Activated CD4-positive, alpha-beta T cell treated with anti-CD3 and anti-CD28 coated beads for 48 hours (primary cell): ENCODE measurements at places on chromosomes 2 and 18.
A peak's percentile ranks its signal among the peaks of the same experiment; 100 is the strongest.

DNA sequence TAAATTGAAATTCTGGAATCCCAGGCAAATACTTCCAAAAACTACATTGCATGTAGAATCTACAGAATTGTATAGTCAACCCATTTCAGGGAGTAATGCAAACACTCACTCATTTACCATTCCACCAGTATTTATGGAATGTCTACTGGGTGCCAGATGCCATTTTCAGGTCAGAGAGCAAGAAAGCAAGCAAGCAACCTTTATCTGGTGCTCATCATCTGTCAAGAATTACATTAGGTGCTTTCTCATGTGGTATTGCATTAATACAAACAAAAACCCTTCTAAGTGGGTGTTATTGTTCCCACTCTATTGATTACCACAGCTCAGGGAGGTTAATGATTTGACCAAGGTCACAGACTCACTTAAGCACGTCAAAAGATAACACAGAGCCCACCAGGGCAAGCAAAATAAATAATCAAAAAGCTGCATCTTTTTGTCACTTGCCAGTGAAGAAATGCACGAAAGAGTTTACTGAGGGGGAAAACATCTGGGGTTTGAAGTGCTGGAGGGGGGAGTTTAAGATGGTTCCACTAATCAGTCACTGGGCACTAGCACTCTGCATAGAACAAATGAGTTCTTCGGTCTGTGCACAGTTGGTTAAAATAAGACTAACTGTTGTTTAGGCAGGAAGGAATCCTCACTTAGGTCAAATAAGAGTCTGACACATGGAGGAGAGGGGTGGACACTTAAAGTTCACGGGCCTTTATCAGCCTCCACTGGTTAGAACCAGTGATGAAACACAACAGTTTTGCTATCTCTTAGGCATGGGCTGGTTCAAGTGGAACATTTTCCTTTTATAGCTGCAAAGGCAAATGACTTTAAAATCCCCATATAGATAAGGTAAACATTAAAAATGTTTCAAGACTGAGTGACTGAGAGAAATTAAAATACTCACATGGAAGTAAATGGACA, 208.8 kb downstream of the CDH2 start:
- DNase-seq, result no peak

GRCh38 chr2:70084973-70085710, 2.1 kb upstream of the PCBP1 start:
- DNase-seq, result peak; percentile 71

- DNase-seq, result no peak
Observed at GRCh38 chr2:147636238-147636882, 208.5 kb upstream of the ACVR2A start.

DNA sequence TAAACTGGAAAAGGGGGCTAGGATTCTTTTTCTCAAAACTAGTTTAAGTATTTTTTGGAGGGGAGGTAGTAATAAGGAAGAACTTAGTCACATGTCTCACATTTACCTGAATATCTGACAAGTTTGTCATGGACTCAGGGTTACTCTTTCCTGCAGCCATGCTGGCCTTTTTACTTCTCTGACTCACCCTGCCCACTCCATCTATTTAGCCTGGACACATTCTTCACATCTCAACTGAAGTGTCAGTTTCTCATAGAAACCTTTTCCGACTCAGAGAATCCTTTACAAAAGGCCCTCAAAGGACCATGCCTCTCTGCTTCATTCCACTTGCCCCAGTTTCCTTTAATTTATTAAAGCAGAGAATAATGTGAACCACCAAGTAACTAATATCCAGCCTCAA, 42.6 kb downstream of the SCN7A start:
- DNase-seq, result no peak

DNA sequence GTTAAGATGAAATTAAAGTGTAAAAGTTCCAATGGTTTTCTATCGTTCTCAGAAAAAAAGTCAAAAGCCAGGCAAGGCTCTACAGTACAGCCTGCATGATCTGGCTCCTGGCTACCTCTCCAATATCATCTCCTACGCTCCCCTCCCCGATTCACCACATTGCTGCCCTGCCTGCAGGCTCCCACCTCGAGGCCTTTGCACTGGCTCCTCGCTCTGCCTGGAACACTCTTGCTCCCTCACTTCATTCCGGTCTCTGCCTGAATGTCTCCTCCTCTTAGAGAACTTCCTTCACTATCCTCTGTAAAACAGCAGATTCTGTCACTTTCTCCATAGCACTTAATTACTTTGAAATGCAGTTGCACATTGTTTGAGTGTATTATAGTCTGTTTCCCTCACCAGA, 72.5 kb downstream of the KLF7 start:
- no peak for DNase-seq

GRCh38 chr2:74824679-74825078, 9.2 kb upstream of the HK2 start:
- no peak for DNase-seq

DNA sequence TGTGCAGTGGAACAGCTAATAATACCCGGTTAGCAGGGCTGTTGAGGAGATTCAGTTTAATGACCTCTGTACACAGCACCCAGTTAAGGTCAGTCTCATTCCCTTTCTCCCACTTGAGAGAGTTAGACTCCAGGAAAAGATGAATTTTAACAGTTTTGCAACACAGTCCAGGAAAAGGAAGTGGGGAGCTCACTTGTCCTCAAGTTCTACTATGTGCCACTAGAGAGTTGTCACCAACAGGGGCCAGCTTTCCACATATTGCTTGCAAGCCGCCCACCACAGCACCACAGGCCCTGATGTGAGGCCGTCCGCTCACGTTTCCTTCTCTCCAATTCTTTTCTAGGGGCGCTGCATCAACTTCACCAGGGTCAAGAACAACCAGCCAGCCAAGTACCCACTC, 142.1 kb downstream of the GFPT1 start:
- no peak for DNase-seq
